Left ventricle myocardium superior (tissue), 1 donor: ENCODE measurements at places on chromosomes 3 and 15. TPM values are rescaled to one million over a fixed set of nuclear protein-coding genes. Genes with fewer than 3 reads are reported as not detected.

DNA sequence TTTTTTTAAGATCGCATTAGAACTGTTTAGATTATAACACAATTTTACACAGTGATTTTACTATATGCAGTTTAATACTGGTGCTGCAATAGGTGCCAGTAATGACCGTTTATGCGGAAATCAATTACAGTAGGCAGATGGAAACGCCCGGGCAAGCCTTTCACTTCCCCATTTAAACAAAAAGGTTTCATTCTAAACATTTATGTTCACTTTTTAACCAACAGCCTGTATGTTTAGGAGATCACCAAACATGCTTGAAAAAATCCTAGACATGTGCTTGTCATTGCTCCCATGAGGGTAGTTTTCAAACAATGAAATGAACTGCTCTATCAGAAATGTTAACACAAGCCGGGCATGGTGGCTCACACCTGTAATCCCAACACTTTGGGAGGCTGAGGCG lies 2.7 kb downstream of the BNIP2 start:
- no peak for DNase-seq

- DNase-seq = no peak
Measured at GRCh38 chr3:52810923-52811322, 16.3 kb downstream of the ITIH3 start.

Gene RAD51
- total RNA-seq = 1.5 TPM

DNA sequence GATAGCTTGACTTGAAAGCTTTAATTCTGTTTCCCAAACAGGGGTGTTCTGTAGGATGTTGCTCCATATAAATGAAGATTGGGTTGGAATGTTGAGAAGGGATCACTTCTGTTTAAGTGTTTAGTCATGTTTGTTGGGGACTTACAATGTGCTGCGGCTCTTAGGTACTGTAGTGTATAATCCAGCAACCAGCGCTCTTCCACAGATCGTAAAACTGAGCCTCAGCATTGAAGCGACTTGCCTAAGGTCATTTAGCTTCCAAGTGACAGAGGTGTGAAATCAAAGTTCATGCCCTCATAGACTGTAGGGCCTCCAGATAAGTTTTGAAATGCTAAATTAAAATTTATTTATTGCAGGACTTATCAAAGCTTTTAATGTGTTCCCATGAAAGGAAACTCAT lies 1.8 kb downstream of the MKRN2 start:
- no peak for DNase-seq

GRCh38 chr3:141184430-141184829 lies 47.2 kb upstream of the PXYLP1 start:
- DNase-seq = no peak

- no peak for DNase-seq
Measured at GRCh38 chr3:141710121-141710520, 28.0 kb upstream of the RNF7 start.

Gene MAP1A
- 13.0 TPM for total RNA-seq

Gene TM6SF1
- total RNA-seq = 6.5 TPM

Gene SLC28A2
- total RNA-seq = not detected

- DNase-seq = no peak
Measured at GRCh38 chr3:71238355-71238757, 345.2 kb downstream of the FOXP1 start.

GRCh38 chr3:127959873-127960272 lies 44.8 kb downstream of the KBTBD12 start:
- DNase-seq = peak; percentile 47

- no peak for DNase-seq
Measured at GRCh38 chr15:89398896-89399237, 64.2 kb upstream of the POLG start.

Gene CD96
- 0.32 TPM for total RNA-seq

Gene LSMEM2
- 31.6 TPM for total RNA-seq
